ENCODE measurements at places on chromosomes 2 and 18.
A peak's percentile ranks its signal among the peaks of the same experiment; 100 is the strongest.

DNA sequence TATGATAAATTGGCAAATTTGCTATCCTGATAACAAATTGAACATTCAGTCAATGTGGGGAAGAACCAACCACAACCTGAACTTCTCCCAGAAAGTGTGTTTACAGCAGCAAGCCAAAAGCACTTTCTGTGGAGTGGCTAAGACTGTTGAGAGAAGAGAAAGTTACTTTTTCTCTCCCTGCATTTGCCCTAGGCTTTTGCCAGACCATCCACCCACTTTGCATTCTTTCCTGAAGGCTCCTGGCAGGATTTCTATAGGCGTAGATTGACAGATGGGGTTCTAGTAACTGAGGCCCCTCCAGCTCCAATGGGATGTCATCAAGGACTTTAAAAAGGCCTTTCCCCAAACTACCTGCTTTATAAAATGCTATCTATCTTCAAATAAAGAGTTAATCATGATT lies 215.2 kb downstream of the GULP1 start:
- no peak for DNase-seq

DNA sequence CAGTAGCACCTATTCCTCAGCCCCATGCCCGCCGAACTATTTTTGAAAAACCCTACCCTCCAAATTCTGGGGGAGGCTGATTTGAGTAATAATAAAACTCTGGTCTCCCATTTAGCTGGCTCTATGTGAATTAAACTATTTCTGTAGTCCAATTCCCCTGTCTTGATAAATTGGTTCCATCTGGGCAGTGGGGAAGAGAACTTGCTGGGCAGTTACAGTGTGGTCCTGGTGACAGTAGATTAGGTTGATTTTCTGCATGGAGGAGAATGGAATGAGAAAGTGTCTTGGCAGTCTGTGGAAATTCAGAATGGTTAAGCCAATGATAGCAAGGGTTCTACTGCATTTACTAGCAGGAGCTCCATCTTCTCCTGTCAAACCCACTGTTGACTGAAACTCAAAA lies 95.0 kb downstream of the SPP2 start:
- no peak for DNase-seq

DNA sequence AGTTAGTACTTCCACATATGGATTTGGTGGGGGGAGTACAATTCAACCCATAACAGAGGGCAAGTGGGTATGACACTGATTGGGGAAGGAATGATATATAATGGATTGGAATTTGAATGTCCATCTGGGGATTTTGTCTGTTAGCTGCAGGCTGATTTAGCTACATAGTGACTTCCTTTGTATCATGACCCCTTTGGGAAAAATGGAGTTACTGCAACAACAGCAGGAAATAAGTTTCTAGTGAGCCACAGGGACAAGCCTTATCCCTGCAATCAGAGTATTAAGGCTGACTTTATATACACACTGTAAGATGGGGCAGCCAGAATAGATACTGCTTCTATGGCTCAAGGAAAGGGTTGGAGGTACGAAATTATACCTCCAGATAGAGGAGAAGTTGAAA lies 404.4 kb upstream of the MEIS1 start:
- DNase-seq: no peak

GRCh38 chr18:55523001-55523400 lies 65.0 kb downstream of the TCF4 start:
- no peak for DNase-seq

- peak; percentile 23 for DNase-seq
These were observed 32.8 kb downstream of the GRHL1 start for GRCh38 chr2:9984217-9984739.

DNA sequence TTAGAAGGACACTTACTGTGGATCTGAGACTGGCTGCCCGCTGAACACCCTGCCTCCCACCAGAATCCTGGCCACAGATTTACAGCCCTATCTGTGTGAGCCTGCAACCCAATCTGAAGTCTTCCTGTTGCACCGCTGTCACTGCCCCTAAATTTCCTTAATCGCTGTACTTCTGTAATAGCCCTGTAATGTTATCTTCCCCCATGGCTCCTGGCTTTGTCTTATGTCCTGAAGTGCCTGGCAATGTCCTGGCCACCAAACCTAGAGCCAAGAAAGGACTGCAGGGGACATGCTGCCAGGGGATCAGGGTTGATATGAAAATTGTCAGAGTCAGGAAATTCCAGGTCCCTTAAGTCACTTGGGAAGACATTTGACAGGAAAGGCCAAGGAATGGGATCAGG lies 52.7 kb downstream of the FHOD3 start:
- DNase-seq: no peak
